ENCODE measurements at places on chromosomes 13 and 19. TPM values are rescaled to one million over a fixed set of nuclear protein-coding genes. Genes with fewer than 3 reads are reported as not detected.

The PSG1 gene
- total RNA-seq, result 0.70 TPM

The ACER1 gene
- not detected for total RNA-seq

The JSRP1 gene
- total RNA-seq, result not detected

The ZFP14 gene
- total RNA-seq, result 2.1 TPM

The LCP1 gene
- 5.4 TPM for total RNA-seq

The KLK14 gene
- total RNA-seq, result not detected

The ZNF44 gene
- total RNA-seq, result 27.6 TPM

The RNF17 gene
- not detected for total RNA-seq

The KLK3 gene
- total RNA-seq, result not detected

The SERTM1 gene
- total RNA-seq, result not detected

The ZNF667 gene
- total RNA-seq, result 3.3 TPM

The ZNF540 gene
- total RNA-seq, result 0.45 TPM

The VSTM1 gene
- not detected for total RNA-seq

The KLF2 gene
- 0.45 TPM for total RNA-seq

The CHMP2A gene
- total RNA-seq, result 127 TPM

The CBARP gene
- 0.87 TPM for total RNA-seq

The ZNF728 gene
- 0.40 TPM for total RNA-seq

The CGB5 gene
- total RNA-seq, result not detected

The KISS1R gene
- not detected for total RNA-seq

The STOML3 gene
- total RNA-seq, result not detected

The SLC8A2 gene
- total RNA-seq, result 1.6 TPM

The NUDT19 gene
- total RNA-seq, result 14.6 TPM

The MED29 gene
- total RNA-seq, result 29.7 TPM

The NCCRP1 gene
- total RNA-seq, result 4.3 TPM

The APOC4 gene
- not detected for total RNA-seq

The ERICH4 gene
- not detected for total RNA-seq

The KASH5 gene
- total RNA-seq, result not detected

The GPR18 gene
- not detected for total RNA-seq

The KIRREL2 gene
- not detected for total RNA-seq

The ZNF20 gene
- 8.2 TPM for total RNA-seq

The BRME1 gene
- total RNA-seq, result 0.35 TPM

The ATP4B gene
- not detected for total RNA-seq

The THSD8 gene
- not detected for total RNA-seq

The PCSK4 gene
- total RNA-seq, result 4.9 TPM

The APOE gene
- 38.3 TPM for total RNA-seq

The KIR2DL4 gene
- not detected for total RNA-seq

The CBY2 gene
- total RNA-seq, result not detected

The DAND5 gene
- total RNA-seq, result not detected

The LYL1 gene
- total RNA-seq, result 1.7 TPM

The PNMA8C gene
- total RNA-seq, result not detected

The PNMA8B gene
- 0.85 TPM for total RNA-seq

The UPK1A gene
- not detected for total RNA-seq

The DPF1 gene
- total RNA-seq, result not detected

The PNMA8A gene
- total RNA-seq, result 15.4 TPM

The ZNF850 gene
- total RNA-seq, result 3.1 TPM

The ZNF470 gene
- total RNA-seq, result 3.8 TPM

The F10 gene
- 1.0 TPM for total RNA-seq

The LPAR6 gene
- total RNA-seq, result 6.9 TPM

The UPF1 gene
- total RNA-seq, result 106 TPM

The RAB3D gene
- 49.7 TPM for total RNA-seq
